Astrocyte (in vitro differentiated cells and primary cell): ENCODE measurements at places on chromosomes 12 and 14. TPM values are rescaled to one million over a fixed set of nuclear protein-coding genes. Genes with fewer than 3 reads are reported as not detected.

DNA sequence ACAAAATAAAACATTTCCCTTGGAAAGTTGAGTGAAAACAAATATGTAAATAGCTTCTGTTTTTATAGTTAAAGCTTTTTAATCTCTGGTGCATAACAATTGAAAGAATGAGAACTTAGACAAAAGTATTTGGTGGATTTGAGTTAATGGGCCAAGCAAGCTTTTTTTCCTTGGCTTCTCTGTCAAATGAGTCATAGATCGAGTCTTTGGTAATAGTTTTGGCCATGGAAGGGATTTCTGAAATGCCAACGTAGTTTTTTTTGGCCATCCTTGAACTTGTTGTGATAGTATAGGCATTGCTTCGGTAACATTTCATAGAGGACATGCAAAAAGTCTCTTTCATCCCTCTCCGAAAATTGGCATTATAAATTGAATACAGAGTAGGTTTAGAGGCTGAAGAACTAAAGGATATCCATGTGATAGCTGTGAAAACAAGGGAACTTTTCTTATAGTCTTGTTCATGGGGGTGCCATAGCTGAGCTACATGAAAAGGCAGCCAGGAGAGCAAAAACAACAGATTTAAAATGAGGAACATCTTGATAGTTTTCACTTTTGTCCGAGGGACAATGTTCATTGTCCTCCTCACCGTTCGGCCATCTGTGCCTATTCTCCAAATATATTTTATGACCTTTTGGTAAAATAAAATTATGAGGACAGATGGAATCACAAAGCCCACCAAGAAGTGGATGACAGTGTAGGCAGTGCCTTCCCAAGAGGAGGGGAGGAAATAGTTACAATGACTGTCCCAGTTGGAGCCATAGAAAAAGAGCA lies 34.7 kb downstream of the GPR19 start:
- DNase-seq = peak; percentile 82

DNA sequence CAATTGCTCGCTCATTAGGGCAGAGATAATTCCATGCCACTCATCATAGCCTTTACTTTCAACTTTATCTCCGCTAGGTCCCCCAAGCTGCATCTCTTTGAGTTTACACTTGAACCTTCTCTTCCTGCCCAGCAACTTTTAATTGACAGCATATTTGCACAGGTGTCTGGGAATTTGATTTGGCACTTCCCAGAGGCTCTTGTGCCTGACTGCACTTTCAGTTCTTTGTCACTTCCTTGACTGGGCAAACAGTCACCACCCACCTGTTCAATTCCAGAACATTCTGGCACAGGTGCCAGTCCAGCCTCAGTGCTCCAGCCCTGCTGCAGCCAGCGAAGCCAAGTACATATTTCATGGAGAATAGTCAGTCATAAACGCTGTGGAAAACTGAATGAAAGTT lies 110.1 kb upstream of the LRIG3 start:
- DNase-seq = no peak

GRCh38 chr12:64618953-64619590 lies 8.8 kb downstream of the RASSF3 start:
- DNase-seq = peak; percentile 36

DNA sequence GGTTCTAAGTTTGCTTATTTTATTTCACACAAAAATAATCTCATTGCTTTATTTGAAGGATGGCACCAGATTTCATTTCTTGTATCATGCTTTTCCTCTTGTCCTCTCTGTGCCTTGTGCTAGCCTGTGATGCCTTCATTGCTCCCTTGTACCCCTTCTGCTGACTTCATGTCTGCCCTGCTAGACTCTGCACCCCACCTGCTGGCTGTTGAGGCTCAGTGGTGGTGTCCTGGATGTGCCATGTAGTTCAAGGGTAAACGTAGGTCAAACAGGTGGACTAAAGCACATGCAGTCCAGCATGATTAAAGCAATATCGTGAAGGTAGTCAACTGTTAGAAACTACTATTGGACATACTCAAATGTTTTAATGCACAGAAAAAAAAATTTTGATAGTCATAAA lies 21.6 kb downstream of the MRPS35 start:
- no peak for DNase-seq

- DNase-seq = no peak
Measured at GRCh38 chr12:6823182-6824084, 1.8 kb downstream of the GPR162 start.

- DNase-seq = peak; percentile 62
Measured at GRCh38 chr14:24818058-24818822, 184.2 kb upstream of the GZMB start.

- no peak for DNase-seq
Measured at GRCh38 chr12:2364631-2365051, 311.9 kb downstream of the CACNA1C start.

DNA sequence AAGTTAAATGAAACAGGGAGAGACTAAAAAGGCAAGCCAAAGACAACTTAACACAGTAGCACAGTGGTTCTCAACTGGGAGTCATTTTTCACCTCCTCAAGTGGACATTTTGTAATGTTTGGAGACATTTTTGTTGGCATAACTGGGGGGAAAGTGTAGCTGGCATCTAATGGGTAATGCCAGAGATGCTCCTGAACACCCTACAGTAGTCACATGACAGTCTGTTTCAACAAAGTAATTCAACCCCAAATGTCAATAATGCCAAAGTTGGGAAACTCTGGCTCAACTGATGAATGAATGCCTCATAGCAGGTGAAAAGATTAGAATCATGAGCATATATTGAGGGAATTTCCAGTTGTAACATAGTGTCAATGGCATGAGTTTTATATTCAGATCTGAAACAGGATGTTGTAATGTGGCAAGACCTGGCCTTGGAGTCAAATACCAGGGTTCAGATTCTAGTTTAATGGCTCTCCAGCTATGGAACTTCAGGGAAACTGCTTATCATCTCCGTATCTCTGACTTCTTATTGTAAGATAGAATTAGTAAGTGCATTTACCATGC lies 2.4 kb upstream of the OR4K5 start:
- DNase-seq = no peak

- DNase-seq = no peak
Measured at GRCh38 chr12:132188916-132189325, 44.7 kb downstream of the NOC4L start.

DNA sequence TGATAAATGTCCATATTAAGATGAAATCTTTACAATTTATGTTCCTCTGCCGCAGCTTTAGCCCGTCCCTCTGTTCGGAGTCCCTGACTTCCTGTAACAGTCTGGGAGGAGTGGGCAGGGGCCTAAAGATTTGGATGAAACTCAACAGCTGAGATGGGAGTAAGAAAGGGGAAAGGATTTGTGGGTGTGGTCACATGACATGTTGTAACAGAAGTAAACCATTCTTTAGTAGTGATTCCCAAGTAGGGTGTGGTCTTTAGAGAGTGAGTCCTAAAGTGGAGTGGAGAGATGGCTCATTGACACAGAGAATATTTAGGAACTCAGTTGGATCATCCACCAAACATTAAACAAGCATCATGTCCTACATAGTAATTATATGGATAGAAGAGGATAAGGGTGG lies 12.9 kb downstream of the TMEM117 start:
- no peak for DNase-seq

GRCh38 chr12:89231686-89232085 lies 120.6 kb downstream of the DUSP6 start:
- DNase-seq = no peak

DNA sequence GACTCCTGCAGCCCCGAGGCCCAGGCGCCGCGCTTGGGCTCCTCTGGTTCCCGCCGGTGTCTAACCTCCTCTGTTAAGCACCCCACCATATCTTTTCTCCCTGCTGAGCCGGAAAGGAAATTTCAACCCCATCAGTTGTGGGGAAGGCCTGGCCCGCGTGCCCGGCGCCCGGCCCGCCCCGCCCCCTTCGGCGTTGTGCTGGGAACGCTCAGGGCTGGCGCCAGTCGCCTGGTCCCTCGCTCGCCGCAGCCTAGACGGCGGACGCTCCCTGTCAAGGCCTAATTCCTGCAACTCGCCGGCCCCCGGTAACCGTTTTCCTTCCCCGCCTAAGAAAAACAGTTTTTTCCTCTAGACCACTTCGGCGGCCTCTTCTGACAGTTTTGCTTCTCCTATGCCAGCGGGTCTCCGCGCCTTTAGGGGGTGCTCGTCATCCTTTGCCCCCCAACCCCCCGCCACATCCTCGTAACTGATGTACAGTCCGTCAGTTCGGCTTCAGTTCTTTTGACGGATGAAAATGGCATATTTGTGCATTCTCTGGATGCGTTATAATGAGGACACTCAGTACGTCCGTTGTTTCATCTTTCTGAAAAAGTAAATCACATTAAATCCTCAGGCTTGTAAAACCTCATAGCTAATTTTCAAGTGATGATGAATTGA lies 506 bp upstream of the NAP1L1 start:
- no peak for DNase-seq

DNA sequence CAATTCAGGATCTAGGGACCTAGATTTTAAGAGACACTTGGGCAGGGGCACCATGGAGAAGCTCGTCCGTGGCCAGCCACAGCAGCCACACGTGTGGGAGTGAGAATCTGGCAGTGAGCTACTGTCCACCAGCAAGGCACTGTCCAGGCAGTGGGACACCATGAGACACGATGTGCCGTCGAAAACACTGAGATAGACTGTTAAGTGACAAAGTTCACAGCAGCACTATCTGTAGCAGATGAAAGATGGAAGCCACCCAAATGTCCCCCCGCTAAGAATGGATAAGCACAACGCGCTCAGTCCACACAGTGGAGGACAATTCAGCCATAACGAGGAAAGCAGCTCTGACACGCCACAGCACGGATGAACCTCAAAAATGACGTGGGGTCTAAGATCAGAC lies 19.7 kb downstream of the RILPL1 start:
- DNase-seq = no peak

- DNase-seq = no peak
Measured at GRCh38 chr12:115870021-115870420, 407.5 kb downstream of the MED13L start.

- no peak for DNase-seq
Measured at GRCh38 chr14:96698960-96699539, 98.1 kb upstream of the VRK1 start.

GRCh38 chr12:31603546-31604009 lies 12.6 kb upstream of the DENND5B start:
- no peak for DNase-seq

- DNase-seq = no peak
Measured at GRCh38 chr14:50669441-50669986, 1.4 kb upstream of the SAV1 start.

- DNase-seq = no peak
Measured at GRCh38 chr12:2297004-2297403, 244.2 kb downstream of the CACNA1C start.

- no peak for DNase-seq
Measured at GRCh38 chr12:84766375-84766774, 146.2 kb downstream of the SLC6A15 start.

DNA sequence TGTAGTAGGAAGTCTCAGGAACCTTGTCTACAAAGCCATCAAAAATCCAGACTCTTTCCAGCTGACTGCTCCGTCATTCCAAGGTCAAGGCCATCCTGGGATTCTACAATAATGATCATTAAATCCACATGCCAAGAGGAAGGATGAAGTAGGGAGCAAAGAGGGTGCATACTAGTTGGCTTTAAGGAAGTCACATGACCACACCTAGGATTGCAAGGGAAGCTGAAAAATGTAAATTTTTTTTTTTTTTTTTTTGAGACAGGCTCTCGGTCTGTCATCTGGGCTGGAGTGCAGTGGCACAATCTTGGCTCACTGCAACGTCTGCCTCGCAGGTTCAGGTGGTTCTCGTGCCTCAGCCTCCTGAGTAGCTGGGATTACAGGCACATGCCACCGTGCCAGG lies 7.3 kb upstream of the MRPL42 start:
- no peak for DNase-seq

- no peak for DNase-seq
Measured at GRCh38 chr12:23186950-23187349, 562.0 kb downstream of the ETNK1 start.

- no peak for DNase-seq
Measured at GRCh38 chr14:99315197-99315596, 43.2 kb upstream of the BCL11B start.

Gene SMCO2
- total RNA-seq = 0.32 and 0.46 TPM in 2 replicates

Gene NFE2
- total RNA-seq = 0.29 and 0.41 TPM in 2 replicates

Gene TSPAN8
- not detected in 2 replicates for total RNA-seq

Gene MMP17
- 5.6 and 8.4 TPM in 2 replicates for total RNA-seq

Gene SIX1
- total RNA-seq = 0.07 and 0.20 TPM in 2 replicates

Gene SLC39A2
- 0.30 TPM in 1 of 2 replicates, not detected in the other for total RNA-seq
